AG08395 (cell line): ENCODE measurements at places on chromosomes 4 and X.

DNA sequence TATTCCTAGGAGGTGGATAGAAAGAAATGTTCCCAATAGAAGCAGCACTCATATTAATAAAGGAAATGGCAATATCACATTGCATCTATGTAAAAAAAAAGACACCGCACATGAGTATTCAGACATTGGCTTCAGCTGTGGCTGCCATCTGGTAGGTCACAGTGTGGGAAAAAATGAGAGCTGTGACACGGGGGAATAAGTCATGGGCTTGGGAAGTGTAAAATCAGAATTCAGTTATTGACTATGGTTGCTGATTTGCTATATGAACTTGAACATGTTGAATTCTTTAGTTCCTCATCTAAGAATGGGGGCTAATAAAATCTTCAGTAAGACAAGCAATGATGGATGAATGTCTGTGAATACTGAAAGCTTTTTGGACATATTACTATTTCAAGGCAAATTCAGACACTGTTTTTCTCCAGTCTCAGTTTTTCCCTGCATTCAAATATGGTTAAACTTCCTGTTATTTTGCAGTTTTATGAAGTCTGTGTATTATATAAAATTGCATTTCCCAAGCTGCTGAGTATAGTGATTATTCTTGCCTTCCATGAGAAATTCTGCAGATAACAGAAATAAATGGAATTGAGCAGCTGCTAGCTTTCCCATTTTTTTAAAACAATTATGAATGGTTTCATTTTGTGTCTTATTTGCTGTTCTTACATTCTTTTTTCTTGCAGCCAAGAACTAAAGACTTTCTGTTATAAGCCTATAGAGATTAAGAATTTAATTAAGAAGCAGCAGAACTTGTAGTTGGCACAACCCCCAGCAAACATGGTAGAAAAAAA lies 221.0 kb downstream of the ANKRD50 start:
- DNase-seq, result no peak

- no peak for DNase-seq
These were observed 186.4 kb downstream of the SPRY1 start for GRCh38 chr4:123583043-123583442.

GRCh38 chr4:39614487-39615162 lies 24.0 kb downstream of the SMIM14 start:
- peak; percentile 60 for DNase-seq

GRCh38 chrX:154804261-154804956 lies 876 bp downstream of the MPP1 start:
- no peak for DNase-seq

DNA sequence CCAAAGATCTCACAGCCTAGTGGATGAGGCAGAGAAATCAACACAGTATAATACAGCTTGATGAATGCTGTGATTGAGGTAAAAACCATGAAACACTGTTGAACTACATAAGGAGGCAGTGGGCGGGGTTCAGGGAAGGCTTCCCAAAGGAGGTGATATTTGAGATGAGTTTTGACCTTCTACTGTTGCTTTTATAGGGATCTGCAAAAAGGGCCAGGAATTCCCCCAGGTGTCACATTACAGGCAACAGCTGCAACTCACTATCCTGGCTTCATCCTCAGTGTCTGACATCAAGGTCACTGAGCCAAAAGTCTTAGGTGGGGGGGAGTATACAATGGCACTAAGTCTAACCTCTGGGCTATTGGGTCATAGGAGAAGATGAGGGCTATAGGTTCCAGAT lies 185.7 kb upstream of the NRK start:
- no peak for DNase-seq

GRCh38 chr4:35125995-35126712 lies 1118.2 kb downstream of the ARAP2 start:
- DNase-seq, result no peak

GRCh38 chr4:159017323-159018026 lies 85.4 kb upstream of the RAPGEF2 start:
- DNase-seq, result no peak

DNA sequence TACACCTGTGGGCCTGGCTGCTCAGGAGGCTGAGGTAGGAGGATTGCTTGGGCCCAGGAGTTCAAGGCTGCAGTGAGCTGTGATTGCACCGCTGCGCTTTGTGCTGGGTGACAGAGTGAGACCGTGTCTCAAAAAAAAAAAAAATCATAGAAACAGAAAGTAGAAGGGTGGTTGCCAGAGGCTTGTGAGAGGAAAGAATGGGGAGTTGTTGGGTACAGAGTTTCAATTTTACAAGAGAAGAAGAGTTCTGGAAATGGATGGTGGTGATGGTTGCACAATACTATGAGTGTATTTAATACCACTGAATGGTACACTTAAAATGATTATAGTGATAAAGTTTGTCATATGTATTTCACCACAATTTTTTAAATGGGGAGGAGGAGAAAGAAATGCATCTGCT lies 10.2 kb upstream of the GLOD5 start:
- DNase-seq, result no peak

DNA sequence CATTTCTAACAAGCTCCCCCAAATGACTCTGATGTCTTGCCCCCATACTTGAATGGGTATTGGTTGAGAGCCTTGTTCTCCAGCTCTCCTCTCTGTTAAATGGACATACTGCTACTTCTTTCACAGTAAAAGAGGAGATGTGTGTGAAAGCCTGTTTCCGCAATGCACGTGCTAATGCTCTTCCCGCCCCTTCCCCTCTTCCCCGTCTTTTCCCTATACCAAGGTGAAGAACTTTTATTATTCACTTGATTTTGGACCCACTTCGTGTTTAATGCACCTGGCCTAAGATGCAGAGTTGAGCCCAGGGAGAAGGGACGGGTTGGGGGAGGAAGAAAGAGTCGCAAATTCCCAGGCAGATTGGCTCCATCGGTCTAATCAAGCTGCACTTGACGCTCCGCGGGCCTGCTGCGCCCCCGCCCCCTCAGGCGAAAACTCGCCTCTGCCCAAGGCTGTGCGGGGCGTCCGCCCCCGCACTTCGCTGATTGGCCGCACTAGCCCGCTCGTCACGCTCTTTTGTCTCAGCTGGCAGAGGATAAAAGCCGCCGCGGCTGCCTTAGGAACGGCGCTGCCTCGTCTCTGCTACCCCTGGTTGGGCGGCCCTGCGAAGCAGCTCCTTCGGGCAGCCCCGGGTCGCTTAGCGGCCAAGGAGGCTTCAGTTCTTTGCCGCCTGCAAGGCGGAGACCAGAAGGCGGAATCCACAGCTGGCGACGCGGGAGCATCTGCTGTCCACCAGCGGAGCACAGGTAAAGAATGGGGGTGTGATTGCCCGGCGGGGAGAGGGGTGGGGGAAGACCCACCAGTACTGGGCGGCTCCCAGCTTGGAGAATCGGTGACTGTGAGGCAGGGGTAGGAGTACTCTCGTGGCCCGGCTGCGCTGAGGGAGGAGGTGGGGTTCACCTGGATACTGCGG lies at the start of gene ZCCHC12:
Gene ZCCHC12, plus strand, starts transcription at position 562 of the 910 bp plus-strand sequence. CDS start 1,421 bp downstream, outside the sequence.
- DNase-seq, result peak; percentile 49
